ENCODE measurements at places on chromosomes 1 and 21.
A peak's percentile ranks its signal among the peaks of the same experiment; 100 is the strongest.

- DNase-seq, result no peak
Measured at GRCh38 chr21:43874085-43874805, 9.2 kb downstream of the AGPAT3 start.

DNA sequence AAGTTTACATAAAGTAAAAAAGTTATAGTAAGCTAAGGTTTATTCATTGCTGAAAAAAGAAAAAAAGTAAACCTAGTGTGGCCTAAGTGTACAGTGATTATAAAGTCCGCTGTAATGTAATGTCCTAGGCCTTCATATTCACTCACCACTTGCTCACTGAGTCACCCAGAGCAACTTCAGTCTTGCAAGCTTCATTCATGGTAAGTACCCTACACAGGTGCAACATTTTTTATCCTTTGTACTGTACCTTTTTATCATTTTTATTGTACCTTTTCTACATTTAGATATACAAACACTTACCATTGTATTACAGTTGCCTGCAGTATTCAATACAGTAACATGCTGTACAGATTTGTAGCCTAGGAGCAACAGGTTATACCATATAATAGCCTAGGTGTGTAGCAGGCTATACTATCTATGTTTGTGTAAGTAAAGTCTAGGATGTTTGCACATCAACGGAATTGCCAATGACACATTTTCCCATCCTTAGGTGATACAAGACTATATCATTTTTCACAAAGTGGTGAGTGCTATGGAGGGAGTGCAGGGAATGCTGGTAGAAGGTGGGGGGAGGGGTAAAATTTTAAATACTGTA, 58.0 kb upstream of the DMRTA2 start:
- no peak for DNase-seq

GRCh38 chr1:46580140-46580903, 23.7 kb downstream of the MKNK1 start:
- no peak for DNase-seq

- peak; percentile 19 for DNase-seq
Measured at GRCh38 chr21:34576041-34576511, 38.8 kb downstream of the RCAN1 start.

GRCh38 chr1:180259431-180260338, 29.6 kb downstream of the LHX4 start:
- DNase-seq, result no peak

DNA sequence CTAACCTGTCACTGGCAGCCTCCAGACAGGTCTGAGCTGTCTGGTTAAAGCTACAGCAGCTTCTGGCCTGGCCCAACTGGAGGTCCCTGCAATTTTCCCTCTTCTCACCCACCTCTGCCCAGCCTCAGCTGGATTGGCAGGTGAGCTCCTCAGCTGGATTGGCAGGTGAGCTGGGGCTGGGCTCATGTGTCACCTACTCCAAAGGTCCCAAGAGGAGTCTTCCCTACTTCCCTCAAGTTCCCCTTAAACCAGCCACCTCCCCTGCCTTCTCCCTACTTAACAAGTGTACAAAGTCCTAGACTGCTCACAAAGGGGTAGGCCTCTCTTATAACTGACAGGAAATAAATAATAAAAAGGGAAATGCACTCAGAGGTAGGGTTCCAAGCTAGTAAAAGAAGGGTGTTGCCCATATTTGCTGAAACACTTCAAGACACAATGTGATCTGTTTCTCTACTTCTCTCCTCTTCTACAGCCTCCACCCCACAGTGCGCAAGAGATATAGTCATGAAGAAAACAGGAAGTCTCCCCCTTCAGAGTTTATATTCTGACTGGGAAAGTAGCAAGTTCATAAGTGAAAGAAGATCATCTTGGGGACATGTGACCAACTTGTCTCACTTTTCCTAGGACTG, at the start of gene GPA33:
Gene GPA33, minus strand, starts transcription at position 64 of the 629 bp plus-strand sequence. CDS start 90 bp downstream, outside the sequence.
- no peak for DNase-seq
